AG09319 (cell line): ENCODE measurements at places on chromosomes 16 and 17.

GRCh38 chr17:30345527-30346075 lies 11.7 kb upstream of the TMIGD1 start:
- DNase-seq: no peak

DNA sequence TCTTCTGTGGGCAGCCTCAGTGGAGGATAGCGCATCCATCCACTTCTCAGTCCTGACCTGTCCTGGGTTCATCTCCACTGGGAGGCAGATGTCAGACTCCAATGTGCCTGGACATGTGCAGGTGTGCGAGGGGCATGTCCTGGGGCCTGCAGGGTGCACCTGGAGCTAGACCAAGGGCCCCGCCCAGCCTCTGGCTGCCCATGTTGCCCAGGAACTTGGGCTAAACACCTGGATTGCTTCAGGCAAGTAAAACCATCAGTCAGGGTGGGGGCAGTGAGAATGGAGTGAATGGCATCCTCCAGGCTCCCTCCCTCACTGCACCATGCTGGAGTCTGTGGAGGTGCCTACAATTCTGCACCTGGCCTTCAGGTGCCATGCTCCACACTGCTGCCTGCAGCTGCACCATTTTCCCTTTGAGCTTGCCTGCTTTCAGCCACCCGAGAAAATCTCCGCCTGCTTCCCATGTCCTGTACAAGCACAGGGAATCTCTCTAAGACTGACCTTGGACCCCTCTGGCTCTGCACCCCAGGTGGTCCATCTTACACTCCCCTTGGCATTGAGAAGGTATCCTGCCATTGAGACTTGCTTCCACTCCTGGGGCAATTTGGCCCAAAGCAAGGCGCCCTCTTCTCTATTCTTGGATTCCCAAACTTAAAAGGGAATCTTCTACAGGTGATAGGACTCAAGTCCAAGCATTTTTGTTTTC lies 2.1 kb upstream of the MFSD6L start:
- DNase-seq: no peak

DNA sequence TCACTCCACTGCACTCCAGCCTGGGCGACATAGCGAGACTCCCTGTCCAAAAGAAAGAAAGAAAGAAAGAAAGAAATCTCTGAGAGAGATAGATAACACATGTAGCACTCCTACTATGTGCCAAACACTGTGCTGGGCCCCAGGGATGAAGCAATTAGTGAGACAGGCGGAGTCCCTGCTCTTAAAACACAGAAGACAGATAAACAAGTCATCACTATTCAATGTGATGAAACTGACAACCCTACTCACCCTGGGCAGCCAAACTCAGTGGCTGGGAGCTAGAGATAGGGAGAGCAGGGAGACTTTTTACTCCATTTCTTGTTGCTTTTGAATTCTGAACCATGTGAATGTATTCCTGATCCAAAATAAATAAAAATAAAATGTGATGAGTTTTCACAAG lies 35.2 kb upstream of the GOSR2 start:
- no peak for DNase-seq

GRCh38 chr17:4548721-4549531 lies 6.3 kb downstream of the MYBBP1A start:
- no peak for DNase-seq

DNA sequence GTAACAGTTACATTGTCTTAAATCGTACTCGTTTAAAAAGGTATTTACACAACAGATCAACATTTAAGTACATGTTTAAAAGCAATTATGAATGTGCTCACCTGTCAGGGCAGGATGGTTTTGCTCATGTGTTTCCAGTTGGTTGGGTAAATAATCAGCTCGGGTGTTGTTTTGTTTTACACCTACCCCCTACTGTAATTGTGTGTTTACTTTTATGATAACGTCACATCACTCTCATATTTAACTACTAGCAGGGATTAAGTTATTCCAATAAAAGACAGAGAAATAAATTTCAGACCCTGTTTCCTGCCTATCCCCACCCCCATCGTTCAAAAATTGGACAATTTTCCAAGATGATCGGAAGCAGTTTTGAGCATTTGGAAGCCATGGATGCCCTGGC lies 390.2 kb downstream of the SEC14L1 start:
- DNase-seq: no peak

DNA sequence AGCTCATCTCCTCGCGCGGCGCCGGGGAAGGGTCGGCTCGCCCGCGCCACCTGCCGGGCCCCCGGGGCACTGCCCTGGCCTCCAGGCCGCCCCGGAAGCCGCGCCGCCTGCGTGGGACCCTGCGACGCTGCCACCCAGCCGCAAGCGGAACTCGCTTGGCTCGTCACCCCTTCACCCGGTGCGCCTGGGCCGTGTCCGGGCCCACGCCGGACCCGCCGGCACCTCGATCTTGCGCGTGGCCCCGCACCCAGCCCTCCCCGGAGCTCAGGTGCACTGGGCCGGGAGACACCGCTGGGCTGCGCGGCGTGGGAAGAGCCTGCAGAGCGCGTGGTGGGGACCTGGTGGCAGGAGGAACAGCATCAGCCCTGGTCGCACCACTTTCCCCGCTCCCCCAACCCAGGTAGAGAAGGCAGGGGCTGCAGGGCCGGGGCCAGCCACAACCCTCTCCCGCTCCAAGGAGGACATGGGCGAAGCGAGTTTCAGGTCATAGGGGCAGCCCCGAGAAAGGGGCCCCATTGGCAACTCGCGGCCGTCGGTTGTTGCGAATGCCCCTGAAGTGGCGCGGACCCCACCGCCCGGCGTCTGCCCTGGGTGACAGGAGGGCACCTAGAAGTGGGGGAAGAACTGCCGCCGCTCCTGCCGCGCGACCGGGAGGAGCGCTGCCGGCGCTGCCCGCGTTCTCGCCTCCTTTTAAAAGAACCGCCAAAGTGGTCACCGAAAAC lies 363 bp upstream of the MIF4GD start:
- DNase-seq: no peak
